MM.1S (cell line): ENCODE measurements at places on chromosomes 16 and 17.

DNA sequence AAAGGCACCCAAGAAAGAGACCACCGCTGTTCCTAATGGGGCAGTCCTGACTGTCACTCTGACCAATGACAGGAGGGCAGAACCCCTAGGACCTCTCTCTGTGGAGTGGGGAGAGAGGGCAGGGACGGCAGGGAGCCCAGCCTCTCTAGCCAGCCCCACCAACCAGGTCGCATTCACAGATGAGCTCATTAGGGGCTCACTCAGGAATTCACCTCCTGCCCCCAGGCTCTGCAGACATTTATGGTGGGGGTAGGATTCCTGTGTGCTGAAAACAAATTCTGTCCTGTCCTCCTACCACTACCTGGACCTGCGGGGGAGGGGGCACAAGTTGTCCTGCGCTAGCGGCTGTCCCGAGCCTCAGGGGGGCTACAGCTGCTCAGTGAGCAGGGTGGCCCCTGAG, 27.7 kb upstream of the GPRC5C start:
- DNase-seq = no peak

DNA sequence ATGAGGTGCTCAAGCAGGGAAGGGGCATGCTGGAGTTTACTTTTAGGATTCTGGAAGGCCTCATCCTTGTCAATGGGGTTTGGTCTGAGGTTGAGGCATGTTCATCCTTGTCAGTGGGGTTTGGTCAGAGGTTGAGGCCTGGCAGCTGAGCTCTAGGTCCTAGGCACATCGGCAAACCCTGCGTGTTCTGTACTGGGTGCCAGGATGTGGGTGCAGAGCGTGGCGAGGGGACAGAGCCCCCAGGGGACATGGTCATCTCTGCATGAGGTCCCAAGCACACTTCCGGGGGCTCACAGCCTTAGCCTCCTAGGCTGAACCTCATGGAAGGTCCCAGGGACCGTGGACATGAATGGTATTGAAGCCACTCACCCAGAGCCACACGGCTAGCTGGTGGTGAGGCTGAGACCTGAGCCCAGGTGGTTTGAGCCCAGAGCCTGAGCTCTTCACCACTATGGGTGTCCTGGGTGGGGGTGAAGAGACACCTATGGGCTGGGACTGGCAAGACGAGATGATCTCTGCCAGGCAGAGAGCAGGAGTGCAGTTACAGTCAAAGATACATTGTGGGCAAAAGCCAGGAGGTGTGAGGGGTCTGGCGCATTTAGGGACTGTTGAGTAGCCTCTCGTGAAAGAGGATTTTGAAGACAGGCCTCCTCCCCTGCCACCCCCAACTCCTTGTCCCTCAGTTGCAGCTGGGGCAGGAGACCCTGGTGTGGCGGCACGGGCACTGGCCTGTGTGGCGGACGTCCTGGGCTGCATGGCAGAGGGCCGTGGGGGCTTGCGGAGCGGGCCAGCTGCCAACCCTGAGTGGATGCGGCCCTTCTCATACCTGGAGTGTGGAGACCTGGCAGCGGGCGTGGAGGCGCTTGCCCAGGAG, 19.3 kb downstream of the FCSK start:
- DNase-seq = no peak

- no peak for DNase-seq
These were observed 86.8 kb downstream of the CDYL2 start for GRCh38 chr16:80717611-80718010.

DNA sequence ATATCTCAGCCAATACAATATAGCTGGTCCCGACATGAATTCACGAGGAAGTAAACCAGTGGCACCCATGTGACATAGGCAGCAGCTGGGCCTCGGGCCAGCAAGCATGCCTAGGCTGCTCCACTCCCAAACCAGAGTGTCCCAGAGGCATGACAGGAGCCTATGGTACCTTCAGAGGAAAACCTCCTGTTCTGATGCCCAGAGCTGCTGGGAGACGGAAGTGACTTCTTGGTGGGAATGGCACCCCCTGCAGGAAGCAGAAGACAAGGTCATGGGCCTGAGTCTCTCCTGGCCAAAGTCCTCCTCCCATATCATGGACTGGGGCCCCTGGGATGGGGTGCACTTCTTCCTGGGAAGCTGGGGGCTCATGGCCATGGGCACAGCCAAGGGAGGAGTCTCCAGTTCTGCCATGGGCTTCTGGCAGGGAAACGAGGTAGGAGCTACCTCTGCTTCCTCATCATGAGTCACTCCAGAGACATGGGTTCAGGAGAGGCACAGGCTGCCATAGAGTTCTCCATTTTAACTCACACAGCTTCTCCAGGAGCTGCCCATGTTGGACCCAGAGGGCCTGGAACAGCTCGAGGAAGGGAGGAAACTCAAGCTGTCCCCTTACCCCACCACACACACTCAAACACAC, 13.4 kb downstream of the FBF1 start:
- DNase-seq = peak; percentile 17

- no peak for DNase-seq
These were observed 54.0 kb downstream of the MRM3 start for GRCh38 chr17:836151-836550.

DNA sequence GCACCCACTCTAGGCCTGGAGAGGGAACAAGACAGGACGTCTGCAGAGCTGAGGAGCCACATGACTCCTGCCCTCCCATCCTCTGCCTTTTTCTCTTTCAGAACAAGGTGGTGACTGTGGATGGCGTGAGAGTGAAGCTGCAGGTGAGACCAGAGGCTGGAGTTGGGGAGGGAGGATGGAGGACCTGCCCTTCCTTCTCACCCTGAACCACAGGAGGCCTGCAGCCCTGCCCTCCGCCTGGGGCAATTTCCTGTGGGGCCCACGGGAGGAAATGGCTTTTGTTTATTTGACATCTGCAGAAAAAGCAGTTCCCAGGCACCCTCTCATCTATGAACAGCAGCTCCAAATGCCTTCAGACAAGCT, 5.1 kb downstream of the RAB37 start:
- DNase-seq = peak; percentile 93

GRCh38 chr16:11836650-11837244, 14.6 kb downstream of the RSL1D1 start:
- no peak for DNase-seq

DNA sequence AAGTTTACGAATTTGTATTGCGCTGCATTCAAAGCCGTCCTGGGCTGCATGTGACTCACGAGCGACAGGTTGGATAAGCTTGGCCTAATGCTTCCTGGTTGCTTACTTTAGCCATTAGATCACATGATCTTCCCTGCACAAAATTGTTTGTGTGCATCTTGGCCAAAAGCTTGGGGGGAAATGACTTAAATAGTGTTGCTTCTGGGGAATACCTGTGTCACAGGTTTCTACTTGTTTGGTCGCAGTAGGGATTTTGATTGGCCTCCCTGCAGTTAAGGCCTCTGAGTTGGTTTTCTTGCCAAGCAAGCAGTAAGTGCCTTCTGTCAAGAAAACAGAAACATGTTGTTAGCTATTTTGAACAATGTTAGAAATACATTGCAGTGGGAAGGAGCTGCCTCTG, 39.6 kb upstream of the DUSP14 start:
- DNase-seq = peak; percentile 71

DNA sequence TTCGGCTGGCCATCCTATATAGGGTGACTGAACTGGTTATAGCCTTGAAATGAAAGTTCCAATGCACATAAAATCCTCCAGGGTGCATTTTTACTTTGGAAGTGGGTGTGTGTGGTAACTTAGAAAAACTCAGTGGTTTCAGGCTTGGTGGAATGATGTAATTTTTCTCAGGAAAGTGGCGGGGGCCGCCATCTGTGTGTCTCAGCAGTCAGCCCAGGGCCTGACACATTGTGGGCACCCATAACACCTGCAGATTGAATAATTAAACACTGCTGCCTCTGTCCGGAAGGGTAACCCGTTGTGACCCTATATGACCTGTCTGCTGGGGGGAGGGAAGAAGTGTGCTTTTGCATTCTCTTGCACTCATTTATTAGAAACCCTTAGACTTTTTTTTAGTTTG, 2.2 kb upstream of the PDP2 start:
- peak; percentile 95 for DNase-seq

DNA sequence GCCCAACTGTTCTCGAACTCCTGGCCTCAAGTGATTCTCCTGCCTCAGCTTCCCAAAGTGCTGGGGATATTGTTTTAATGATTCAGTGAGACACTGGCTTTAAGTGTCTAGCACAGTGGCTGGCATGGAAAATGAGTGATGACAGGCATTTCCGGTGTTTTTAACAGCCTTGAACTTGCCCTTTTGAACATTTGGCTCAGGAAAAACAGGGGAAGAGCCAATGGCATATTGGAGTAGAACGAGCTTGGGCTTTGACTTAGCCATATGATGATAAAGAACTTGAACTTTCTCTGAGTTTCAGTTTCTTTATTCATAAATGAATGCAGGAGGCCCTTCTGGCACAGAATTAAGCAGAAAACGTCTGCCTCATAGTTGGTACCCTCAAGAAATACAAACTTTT, 145.0 kb upstream of the HS3ST4 start:
- DNase-seq = no peak

DNA sequence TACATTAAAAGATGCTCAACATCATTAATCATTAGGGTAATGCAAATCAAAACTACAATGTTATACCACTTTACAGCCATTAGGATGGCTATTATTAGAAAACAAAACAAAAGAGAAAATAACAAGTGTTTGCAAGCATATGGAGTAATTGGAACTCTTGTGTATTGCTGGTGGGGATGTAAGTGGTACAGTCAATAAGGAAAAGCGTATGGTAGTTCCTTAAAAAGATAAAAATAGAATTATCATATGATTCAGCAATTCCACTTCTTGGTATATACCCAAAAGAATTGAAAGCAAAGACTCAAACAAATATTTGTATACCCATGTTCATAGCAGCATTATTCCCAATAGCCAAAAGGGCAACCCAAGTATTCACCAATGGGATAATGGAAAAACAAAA, 1.4 kb upstream of the CAPNS2 start:
- no peak for DNase-seq

DNA sequence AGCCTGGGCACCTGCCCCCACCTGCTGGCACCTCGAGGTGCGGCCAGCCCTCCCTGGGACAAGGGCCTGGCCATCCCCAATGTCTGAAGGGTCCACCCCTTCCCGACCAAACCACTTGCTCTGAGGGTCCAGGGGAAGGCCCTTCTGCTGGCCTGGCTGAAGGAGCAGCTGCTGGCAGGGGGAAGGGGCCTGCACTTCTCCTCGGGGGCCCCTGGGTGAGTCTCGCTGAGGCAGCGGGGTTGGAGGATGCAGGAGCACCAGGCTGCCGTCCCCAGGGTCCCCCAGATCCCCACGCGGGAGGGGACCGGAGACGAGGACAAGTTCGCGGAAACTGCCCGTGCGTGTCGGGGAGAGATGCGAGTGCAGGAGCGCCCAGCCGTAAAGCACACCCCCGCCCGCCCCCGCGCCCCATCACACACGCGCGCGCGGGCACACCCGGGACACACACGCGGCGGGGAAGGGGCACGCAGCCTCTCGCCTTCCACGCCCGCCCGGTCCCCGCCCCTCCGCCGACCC, 725 bp upstream of the CACNA1H start:
- no peak for DNase-seq

DNA sequence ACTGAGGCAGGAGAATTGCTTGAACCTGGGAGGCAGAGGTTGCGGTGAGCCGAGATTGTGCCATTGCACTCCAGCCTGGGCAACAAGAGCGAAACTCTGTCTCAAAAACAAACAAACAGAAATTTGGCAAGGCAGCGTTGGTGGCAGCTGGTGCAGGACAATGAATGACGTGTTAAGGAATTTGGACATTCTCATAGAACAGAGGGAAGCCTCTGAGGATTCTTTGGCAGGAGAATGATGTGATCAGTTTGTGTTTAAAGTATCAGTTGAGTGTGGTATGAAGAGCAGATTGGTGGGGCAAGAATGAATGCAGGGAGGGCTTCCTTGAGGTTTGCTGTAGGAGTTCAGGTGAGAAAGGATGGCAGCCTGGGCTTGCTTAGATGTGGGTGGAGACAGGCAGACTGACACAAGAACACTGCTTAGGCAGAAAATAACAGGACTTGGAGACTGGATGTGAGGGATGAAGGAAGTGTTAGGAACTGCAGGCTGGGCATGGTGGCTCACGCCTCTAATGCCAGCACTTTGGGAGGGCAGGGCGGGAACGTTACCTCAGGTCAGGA, 4.8 kb downstream of the CYB5D2 start:
- no peak for DNase-seq

DNA sequence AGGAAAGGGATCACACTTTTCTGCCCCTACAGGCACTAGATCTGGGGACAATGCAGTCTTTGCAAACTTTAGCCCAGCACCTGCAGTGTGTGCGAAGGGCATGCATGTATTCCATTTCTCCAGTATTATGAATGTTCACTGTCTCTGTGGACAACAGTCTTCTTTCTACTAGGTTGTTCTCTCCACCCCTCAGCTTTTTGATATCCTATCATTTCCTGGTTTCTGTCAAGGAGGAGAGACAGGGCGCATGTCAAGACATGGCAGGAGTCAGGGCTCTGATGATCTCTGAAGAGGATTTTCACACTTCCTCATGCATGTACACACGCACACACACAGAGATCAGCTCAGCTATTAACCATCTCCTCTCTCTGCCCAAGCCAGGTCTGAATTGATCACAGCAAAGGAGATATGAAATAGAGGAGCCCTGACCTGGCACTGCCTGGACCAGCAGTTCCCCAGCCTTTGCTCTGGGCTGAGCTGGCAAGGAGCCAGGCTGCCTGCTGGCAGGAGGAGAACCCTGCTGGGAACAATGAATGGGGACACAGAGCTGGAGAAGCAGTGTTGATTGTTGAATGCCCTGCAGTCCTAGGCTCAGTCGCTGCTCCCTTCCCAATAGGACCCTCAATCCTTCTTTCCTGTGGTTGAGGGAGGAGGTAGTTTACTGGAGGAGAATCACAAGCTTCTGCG, 2.6 kb downstream of the GPR179 start:
- DNase-seq = no peak

- no peak for DNase-seq
These were observed 59.5 kb downstream of the SLFN11 start for GRCh38 chr17:35313875-35314409.
